Endothelial cell of umbilical vein (primary cell): ENCODE measurements at places on chromosomes 2 and 18. TPM values are rescaled to one million over a fixed set of nuclear protein-coding genes. Genes with fewer than 3 reads are reported as not detected.

MARCHF4 gene
- polyA plus RNA-seq = 11.3 and 11.7 TPM in 2 replicates

OTOS gene
- polyA plus RNA-seq = not detected in 2 replicates

HDAC4 gene
- polyA plus RNA-seq = 10.3 and 13.4 TPM in 2 replicates

CD207 gene
- not detected in 2 replicates for polyA plus RNA-seq

FSIP2 gene
- polyA plus RNA-seq = 0.02 and 0.04 TPM in 2 replicates

RAD51AP2 gene
- not detected in 2 replicates for polyA plus RNA-seq

WIPF1 gene
- polyA plus RNA-seq = 15.3 and 17.5 TPM in 2 replicates
